ENCODE measurements at places on chromosomes 6 and 20.

- no peak overlapping the region for H3K27ac ChIP-seq
- no peak overlapping the region for H3K4me3 ChIP-seq
- no peaks in the 10 kb centered on the region for H3K36me3 ChIP-seq
- no peak for DNase-seq
- no peaks in the 10 kb centered on the region for H3K4me1 ChIP-seq
These were observed 360.4 kb downstream of the HAO1 start for GRCh38 chr20:7579888-7580287.

- H3K27ac ChIP-seq: no peak overlapping the region
- DNase-seq: no peak
- no peaks in the 10 kb centered on the region for H3K4me1 ChIP-seq
- H3K27me3 ChIP-seq: peaks cover 2% of the 10 kb centered on the region
- H3K4me3 ChIP-seq: no peak overlapping the region
These were observed 39.1 kb upstream of the NFATC2 start for GRCh38 chr20:51581571-51581970.

DNA sequence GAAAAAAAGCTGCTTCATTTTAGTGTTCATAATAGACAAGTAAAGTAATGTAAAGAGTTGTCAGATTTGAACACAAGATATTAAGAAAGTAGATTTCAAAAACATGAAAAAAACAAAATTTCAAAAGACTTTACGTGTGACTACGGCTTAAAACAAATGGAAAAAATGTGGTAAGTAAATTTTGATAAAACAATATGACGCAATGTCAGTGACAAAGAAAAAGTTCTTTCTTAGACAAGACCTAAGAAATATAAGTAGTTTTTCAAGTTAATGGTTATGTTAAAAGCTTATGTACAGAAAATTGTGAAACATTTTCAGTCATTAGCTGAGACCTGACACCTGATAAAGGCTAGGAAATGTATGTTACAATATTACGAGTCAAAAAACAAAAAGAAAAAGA lies 73.7 kb upstream of the EYS start:
- no peak for DNase-seq
- H3K36me3 ChIP-seq: no peaks in the 10 kb centered on the region
- no peaks in the 10 kb centered on the region for H3K4me1 ChIP-seq
- no peaks in the 10 kb centered on the region for H3K27me3 ChIP-seq
- H3K4me3 ChIP-seq: no peak overlapping the region

- no peak overlapping the region for H3K27ac ChIP-seq
- no peak overlapping the region for H3K4me3 ChIP-seq
- peak; percentile 82 for DNase-seq
- no peaks in the 10 kb centered on the region for H3K36me3 ChIP-seq
These were observed 148.8 kb downstream of the RPS12 start for GRCh38 chr6:132962936-132963868.

DNA sequence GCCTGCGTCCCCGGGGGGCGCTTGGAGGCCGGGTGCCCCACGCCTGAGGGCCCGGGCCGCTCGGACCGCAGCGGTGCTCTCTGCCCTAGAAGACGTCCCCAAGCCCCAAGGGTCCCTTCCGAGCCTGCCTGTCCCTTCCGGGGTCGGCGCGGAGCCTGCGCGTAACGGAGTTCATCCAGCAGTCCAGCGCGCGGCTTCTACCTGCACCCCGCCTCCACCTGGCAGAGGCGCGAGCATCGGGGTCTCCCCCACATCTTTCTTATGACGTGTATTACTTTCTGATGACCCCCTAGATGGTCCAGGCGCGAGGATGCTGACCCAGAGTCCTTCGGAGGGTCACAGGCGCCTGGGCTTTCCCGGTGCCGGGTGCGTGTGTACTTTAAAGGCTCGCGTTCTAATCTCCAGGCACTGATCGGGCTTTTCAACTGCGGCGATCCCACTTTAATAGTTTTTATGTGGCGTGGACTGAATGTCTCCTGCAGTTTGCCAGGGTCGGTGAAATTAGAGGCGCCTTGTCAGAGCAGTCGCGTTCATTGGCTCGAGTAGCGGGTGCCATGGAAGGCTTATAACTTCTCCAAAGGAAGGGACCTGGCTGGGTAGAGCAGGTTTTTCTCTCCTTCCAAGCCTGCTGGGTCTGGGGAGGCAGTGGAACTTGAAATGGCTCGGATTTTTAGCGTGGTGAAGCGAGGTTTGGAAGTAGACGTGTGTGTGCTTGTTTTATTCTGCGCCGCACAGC lies 912 bp downstream of the EYA4 start:
- H3K4me3 ChIP-seq: no peak overlapping the region
- H3K27me3 ChIP-seq: peaks cover 42% of the 10 kb centered on the region
- no peak overlapping the region for H3K27ac ChIP-seq
- DNase-seq: peak; percentile 12
- H3K4me1 ChIP-seq: peaks cover 8% of the 10 kb centered on the region
- no peaks in the 10 kb centered on the region for H3K36me3 ChIP-seq
